ENCODE measurements at places on chromosomes 1 and 21.

DNA sequence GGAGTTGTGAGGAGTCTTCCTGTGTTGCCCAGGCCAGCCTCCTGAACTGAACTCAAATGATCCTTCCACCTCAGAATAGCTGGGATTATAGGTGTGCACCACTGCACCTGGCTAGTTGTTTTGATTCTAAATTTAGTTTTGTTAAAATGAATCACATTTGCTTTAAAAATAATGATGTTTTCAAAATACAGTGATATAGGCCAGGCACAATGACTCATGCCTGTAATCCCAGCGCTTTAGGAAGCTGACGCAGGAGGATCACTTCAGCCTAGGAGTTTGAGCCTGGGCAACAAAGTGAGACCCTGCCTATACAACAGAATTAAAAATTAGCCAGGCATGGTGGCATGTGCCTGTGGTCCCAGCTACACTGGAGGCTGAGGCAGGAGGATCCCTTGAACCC lies 24.3 kb downstream of the RTCA start:
- no peak for DNase-seq

DNA sequence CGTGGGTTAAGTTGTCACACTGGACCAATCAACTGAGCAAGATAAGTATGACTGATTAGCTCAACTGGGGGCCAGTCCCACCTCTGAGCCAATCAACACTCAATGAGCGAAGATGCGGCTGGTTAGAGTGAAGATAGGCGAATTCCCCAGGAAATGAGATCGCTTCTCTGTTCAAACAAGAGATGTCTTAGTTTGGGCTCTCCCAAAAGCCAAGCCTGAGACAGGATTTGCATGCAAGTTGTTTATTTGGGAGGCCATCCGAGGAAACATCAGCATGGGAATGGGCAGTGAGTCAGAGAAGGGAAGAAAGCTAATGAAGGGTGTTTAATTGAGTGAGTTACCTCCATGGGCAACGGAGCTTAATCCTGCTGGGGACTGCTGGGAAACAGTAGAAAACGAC lies 4.9 kb upstream of the GJB5 start:
- DNase-seq: no peak

DNA sequence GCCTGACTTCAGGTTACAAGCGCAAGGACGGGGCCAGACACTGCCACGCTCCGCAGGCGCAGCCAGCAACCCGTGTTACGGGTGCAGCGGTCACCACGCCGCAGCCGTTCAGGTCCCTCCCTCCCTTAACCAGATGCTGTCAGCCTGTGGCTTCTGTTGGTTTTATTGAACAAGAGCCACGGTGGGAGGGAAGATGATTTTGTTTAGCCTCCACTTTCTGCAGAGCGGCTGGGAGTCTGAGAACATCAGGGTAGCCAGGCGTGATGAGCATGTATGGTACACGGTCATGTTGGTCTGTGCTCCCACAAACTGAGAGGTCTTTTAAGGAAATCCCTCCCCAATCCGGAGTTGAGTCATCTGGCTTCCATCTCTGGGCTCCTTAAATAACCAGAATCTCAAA lies 18.5 kb upstream of the ADARB1 start:
- DNase-seq: no peak

GRCh38 chr1:116982319-116983004 lies 19.1 kb upstream of the CD101 start:
- no peak for DNase-seq

DNA sequence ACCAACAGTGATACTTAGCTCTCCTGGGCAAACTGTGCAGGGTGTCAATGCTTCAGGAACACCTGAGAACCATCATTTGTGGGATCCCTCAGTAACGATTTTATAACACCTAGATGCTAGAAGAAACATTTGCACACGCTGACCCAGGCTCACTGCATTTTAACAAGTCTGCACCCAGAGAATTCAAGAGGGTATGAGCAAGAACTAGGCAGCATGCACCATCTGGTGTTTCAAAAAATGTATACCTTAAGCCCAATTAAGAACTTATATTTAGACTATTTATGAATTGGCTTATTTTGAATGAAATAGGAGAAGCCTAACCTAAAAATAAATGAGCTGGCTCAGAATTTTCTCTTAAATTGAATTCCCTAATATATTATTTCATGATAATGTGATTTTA lies 400.5 kb downstream of the GPATCH2 start:
- no peak for DNase-seq

DNA sequence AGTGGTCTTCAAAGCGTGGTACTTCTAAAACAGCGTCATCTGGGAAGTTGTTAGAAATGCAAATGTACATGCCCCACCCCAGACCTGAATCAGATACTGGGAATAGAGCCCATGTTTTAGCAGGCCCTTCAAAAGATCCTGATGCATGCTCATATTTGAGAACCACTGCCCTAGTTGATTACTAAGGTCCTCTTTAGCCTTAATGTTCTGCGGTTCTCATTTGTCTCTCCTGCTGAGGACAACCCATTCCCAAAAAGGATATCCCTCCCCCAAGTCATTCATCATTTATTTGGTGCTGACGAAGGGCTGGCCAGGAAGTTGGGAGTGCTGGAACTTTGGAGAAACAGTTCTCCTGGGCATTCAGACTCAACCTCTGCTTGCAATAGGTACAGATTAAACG lies 92.4 kb upstream of the RALGPS2 start:
- DNase-seq: no peak

- no peak for DNase-seq
These were observed 40.5 kb downstream of the ASH1L start for GRCh38 chr1:155522069-155522468.

DNA sequence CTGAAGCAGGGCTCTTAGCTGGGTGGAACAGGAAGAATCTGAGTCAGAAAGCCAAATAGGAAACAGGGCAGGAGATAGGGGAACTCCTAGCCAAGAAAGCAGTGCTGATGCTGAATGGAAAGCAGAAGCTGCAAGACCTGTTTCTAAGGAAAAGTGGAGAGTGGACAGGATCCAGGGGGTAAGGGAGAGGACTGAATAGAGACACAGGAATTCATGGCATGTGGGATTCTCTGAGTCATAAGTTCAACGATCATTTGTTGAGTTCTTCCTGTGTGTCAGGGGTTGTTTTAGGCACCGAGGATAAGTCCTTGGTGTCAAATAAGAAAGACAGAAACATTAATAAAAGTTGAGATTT lies 153.8 kb upstream of the FGGY start:
- no peak for DNase-seq

GRCh38 chr1:22916471-22916820 lies 56.2 kb downstream of the LACTBL1 start:
- DNase-seq: peak; percentile 64

DNA sequence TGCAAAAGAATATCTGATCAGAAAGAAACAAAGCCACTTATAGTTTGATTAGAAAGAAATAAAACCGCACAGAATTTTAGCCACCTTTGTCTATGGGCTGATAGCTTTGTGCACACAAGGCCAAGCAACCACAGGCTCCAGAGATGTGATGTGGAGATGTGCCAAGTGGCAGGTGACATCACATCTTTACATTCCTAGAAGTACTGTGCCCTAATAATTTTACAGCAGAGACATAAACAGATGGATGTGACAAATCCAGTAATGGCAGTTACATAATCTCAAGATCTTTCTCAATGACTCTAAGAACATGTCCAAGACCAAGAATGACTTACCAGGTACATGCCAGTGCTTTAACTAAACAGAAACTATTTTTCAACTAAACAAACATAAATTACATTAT lies 159.5 kb downstream of the LTN1 start:
- no peak for DNase-seq

- no peak for DNase-seq
These were observed 629 bp downstream of the CTNNBIP1 start for GRCh38 chr1:9909234-9910046.

DNA sequence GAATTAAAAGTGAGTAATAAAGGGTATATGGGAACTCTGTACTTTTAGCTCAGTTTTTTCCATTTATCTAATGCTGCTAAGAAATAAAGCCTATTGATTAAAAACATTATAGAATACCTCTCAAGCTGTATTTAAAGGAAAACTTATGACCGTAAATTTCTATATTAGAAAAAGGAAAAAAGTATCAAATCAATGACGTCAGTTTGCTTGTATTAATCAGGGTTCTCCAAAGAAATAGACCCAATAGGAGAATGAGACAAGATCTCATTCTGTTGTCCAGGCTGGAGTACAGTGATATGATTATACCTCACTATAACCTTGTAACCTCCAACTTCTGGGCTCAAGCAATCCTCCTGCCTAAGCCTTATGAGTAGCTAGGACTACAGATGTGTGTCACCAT lies 15.4 kb upstream of the LRIF1 start:
- no peak for DNase-seq

- DNase-seq: no peak
These were observed 8.0 kb upstream of the SVBP start for GRCh38 chr1:42825036-42825851.

DNA sequence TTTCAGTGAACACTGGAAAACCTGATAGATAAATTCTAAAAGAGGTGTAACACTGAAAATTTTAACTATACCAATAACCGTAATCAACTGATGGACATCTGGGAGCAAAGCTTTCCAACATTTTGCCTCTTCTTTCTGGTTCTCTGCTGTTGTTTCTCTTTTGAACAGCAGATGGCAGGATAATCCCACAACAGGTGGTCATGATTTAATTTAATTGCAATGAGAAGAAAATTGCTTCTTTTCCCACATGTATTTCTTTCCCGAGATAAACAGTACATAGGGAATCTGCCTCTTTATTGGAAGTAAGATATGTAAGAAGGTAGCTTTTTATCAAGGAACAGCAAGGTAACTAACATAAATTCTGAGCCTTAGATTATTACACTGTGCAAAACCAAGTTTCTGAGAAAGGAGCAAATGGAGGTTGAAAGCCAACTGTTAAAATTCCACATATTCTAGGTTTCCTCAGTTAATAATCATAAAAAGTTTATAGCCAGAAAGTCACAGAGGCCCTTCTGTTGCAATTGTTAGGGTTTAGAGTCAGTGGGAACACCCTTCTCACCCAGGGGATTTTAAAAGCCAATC lies 72.9 kb downstream of the RPS6KA1 start:
- peak; percentile 70 for DNase-seq

DNA sequence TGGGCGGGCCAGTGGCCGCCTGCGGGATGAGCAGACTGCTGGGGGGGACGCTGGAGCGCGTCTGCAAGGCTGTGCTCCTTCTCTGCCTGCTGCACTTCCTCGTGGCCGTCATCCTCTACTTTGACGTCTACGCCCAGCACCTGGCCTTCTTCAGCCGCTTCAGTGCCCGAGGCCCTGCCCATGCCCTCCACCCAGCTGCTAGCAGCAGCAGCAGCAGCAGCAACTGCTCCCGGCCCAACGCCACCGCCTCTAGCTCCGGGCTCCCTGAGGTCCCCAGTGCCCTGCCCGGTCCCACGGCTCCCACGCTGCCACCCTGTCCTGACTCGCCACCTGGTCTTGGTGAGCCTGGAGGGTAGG lies 2.1 kb downstream of the B4GALT2 start:
- DNase-seq: no peak

DNA sequence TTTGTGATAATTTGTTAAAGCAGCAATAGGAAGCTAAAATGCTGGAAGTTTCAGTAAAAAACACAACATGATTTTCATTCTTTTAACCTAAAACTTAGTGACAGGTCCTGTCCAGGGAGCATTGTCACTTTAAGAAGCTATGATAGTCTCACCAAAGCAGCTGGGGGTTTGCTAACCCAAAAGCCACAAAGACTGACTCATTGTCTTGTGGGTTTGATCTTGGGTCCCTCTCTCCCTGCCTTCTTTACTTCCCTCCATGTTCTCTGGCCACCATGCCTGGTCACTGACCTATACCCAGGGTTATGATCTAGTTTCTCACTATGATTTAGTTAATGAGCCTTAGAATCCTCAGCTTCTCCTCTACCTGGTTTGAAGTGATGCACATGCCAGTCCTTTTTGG lies 213.5 kb upstream of the PTGFR start:
- DNase-seq: no peak

DNA sequence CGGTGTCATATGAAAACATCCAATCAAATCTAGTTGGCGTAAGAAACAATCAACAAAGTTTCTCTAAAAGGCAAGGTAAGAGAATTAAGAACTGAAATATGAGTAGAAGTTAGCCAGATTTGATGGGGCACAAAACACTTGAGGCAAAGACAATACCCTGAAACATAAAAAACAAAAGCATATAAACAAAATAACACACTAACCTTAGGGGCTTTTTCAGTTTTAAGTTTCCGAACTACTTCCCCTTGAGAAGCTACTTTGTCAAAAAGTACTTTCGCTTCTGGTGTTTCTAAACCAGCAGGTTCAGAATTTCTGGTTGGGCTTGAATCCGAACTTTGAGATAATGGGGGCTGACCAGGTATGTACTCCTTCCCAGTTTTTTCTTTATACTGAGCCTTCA lies 57.9 kb downstream of the EPRS1 start:
- no peak for DNase-seq

DNA sequence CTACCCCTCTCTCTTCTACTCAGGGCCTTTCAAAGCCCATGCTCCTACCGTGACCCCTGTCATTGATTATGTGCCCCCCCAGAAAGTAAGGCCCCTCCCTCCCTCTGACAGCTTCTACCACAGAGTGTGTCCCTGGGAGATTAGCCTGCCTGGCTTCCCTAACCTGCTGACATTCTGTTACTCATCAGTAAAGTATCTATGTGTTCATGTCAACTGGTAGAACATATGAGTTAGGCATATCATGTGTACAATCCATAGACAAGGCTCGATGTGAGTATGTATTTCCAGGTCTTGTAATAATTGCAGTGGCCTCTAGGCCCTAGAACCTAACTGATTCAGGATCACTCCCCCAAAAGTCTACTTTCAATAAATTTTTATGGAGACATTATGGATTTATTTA lies 120.0 kb downstream of the GIPC2 start:
- no peak for DNase-seq

DNA sequence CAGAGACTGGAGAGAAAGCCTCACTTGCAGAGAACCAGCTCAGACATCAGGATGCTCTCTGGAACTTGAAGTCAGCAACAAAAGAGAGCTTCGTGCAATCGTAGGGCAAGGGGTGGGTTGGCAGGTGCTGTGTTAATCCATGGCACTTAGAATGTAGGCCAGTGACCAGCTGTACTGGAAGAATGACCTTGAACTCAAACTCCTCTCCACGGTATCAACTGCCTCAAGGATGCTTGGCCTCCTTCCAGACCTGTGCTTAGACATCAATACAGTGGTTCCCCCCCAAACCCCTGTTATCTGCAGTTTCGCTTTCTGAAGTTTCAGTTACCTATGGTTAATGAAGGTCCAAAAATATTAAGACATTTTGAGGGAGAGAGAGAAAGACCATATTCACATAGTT lies 6.5 kb downstream of the KANK4 start:
- DNase-seq: no peak

GRCh38 chr21:38173276-38174035 lies 83.3 kb upstream of the KCNJ15 start:
- DNase-seq: no peak

DNA sequence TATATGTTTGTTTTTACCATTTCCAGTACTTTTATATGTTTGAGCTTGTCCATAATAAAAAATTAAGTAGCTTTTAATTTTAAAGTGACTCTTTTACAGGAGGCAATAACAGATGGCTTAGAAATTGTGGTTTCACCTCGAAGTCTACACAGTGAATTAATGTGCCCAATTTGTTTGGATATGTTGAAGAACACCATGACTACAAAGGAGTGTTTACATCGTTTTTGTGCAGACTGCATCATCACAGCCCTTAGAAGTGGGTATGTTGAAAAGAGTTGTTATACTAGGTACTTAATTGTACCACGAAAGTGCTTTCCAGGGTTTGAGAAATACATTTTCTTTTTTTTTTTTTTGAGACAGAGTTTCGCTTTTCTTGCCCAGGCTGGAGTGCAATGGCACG lies 46.1 kb downstream of the RNF2 start:
- peak; percentile 1 for DNase-seq

- no peak for DNase-seq
These were observed 308.0 kb downstream of the CAMTA1 start for GRCh38 chr1:7093297-7093696.

- no peak for DNase-seq
These were observed 18.3 kb downstream of the SORT1 start for GRCh38 chr1:109379422-109379821.
